Posterior vena cava (tissue), 2 donors: ENCODE measurements at places on chromosomes 5 and 9. TPM values are rescaled to one million over a fixed set of nuclear protein-coding genes. Genes with fewer than 3 reads are reported as not detected.

The CDKN2A gene
- total RNA-seq, result 0.81 TPM

The AHRR gene
- 0.69 TPM for total RNA-seq

DNA sequence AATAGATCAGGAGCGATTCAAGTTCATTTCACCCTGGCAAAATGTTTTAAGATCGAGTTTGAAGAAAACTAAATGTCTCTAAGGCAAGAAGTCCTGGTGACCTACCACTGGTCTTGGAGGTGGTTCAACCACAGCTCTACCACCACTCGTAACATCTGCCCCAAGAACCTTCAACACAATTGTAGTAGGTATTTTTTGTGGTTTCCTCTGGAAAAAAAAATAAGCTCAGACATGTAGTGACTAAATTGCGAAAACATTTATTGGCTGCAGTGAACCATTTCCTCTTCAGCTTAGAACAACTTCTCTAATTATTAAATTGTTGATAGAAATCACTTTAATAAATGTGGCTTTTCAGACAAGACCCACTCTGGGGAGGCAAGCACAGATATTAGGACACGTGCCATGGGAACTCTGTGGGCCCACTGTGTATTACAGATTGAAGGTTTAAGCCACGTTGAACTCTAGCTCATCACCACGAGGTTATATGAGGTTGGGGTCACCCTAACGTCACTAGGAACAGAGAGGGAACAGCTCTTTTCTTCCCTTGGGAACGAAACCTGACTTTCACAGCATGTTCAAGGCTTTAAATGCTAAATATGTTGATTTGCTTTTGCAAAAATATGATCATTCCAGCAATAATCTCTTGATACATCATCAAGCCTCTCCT lies 142.9 kb downstream of the HSD17B3 start:
- DNase-seq, result no peak

- no peak for DNase-seq
Measured at GRCh38 chr5:149221731-149222342, 49.8 kb upstream of the AFAP1L1 start.

GRCh38 chr5:2075365-2075764 lies 192.6 kb upstream of the IRX4 start:
- DNase-seq, result no peak

GRCh38 chr9:38182321-38182720 lies 113.3 kb upstream of the SHB start:
- DNase-seq, result no peak

DNA sequence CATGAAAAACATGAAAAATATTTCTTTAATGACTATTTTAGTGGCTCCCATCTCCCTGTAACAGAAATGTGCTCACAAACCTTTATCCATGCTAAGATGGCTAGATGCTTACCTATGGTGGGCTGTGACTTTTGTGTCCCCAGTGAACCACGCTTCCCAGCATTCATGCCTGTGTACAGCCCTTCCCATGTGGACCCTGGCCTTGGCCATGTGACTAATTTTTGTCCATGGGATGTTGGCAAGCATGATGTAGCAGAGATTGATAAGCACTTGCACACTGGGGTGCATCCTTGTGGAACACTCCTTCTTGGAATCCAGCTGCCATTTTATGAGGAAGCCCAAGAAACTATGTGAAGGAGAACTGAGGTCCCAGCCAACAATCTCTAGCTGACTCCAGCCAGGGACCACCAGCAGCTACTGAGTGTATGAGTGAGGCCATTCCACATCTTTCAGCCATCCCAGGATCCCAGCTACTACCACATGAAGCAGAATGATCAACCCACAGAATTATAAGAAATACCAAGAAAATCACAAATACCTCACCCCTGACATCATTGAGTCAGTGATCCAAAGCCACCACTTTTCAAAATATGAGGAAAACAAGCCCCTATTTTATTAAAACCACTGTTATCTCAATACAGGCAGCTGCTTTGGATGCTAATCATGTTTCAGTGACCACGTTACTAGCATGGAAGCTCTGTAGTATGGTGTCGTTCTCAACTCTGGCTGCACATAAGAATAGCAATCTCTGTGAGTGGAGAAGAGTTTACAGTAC lies 16.1 kb upstream of the RAI14 start:
- DNase-seq, result no peak

The MEGF10 gene
- total RNA-seq, result 0.29 TPM
